Kasumi-1 (cell line): ENCODE measurements at places on chromosomes 3 and 15.

DNA sequence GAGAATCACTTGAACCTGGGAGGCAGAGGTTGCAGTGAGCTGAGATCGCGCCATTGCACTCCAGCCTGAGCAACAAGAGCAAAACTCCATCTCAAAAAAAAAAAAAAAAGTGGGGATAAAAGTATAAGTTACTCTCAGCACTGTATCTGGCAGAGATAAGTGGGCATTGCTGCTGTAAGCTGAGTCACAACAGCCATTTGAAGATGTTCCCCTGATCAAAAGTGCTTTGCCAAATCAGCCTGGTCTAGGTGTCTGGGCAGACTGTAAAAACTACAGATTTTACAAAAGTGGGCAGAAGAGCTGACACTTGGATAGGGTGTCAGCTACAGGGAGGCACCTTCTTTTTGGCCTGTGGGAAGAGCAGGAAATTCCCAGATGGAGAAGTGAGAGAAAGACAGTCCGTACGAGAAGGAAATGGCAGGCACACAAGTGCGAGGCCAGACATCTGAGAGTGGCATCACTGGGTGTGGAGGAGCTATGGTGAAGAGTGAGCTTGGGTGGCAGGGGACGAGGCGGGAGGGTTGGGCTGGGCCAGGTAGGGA lies 78.5 kb downstream of the TRAK1 start:
- DNase-seq = no peak

GRCh38 chr3:50559702-50560101 lies 7.8 kb downstream of the C3orf18 start:
- no peak for DNase-seq

GRCh38 chr15:98548139-98548971 lies 100.0 kb upstream of the IGF1R start:
- peak; percentile 27 for DNase-seq

DNA sequence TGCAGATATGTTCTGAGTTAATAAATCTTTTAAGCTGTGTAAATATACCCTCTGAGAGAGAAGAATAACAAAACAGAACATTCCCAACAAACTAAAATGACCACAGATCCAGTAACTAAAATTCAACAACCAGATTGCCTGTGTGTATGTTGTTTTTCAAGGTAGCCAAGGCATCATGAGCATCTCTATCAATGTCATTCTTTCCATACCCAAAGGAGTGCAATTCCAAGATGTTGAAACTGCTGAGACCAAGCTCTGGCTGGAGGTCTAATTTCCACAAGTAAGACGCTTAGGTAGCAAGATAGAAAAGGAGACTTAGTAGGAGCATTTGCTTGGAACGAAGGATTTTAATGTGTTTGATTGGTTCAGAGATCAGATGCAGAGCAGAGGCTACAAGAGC lies 276.3 kb downstream of the RBMS3 start:
- DNase-seq = no peak

DNA sequence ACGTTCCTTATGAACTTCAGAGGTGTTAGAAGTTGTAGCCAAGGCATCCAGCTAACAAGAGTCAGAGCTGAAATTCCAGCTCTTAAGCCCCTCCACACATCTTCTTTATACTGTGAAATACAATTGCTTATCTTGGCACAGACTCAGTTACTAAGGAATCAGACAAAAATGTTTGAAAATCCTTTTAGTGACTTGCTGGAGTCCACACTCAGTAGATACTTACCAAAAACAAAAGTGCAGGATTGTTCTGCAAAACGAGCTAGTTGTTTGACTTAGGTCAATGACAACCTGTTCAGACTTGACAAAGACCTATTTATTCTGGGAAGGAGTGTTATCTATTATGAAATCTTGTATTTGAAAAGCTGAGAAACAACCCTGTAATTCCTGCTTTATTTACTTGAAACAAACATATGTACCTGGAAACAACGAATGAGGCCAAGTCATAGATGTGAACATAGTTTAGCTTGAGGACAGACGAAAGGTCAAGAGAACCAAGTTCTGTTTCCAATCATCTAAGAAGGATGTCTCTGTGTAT lies 38.5 kb downstream of the B3GNT5 start:
- DNase-seq = no peak

DNA sequence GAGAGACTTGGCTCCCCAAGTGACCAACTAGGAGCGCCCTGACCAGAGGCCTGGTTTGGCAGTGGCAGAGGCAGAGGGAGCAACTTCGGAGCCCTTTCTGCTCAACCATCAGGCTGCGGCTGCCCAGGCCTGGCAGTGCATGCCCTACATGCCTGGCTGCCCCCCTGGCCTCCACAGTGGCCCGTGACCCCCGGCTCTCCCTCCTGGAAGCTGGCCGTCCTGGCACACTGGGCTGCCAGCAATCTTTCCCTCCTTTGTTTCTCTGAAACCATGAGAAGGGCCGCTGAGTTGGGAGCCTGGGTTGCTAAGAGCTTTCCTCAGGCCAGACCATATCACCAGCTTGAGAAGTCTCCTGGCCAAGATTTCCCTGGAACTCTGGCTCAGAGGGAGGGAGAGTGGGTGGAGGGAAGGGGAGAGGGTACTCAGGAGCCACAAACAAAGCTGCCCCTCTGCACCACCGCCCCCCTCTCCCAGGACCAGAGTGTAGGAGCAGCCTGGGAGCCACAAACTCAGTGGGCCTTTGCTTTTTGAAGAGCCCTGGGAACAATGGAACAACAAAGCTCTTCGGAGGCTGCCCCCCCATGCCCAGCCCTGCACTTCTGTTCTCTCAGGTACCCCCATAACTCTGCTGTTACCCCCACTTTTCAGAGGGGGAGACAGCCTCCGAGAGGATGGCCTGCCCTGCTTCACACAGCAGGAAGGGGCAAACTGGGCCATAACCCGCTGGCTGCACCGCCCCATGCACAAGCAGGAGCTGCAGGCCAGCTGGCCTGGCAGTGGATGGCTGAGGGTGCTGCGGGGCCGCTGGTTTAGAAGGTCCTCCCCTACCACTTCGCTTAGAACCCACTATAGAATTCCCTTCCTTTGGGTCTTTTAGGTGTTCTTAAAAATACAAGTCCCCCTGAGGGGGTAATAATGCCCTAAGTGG lies 11.3 kb downstream of the CORO2B start:
- DNase-seq = no peak

DNA sequence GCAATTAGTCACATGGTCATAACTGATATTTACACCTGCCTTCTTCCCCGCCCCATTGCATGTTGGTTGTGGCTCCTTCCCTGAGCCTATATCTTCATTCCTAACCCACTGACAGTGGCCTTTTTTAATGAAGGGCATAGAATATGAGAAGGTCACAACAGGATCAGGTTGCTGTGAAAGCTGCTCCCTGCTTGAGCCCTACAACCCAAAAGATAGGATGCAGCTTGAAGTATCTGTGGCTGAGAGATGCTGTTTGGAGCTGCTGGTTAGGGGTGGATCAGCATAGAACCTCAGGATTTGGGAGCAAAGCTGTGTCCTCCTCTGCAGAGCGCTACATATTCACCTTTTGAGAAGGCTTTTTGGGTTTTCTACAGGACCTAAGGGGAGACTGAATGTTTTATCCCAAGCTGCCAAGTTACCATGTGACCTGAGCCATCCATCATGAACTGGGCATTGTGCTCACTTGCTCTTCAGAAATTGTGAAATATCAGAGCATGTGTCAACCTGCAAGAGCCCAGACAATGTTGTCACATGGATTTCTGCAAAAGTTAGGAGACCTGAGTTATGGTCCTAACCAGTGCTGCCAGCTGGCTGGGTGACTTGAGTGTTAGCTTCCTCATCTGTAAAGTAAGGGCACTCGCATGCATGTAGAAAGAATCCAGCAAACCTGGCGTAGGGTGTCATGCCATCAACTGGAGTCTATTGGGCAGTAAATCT lies 49.8 kb upstream of the ARL8B start:
- no peak for DNase-seq

GRCh38 chr3:29083676-29084075 lies 197.2 kb upstream of the RBMS3 start:
- no peak for DNase-seq

GRCh38 chr15:51796847-51797401 lies 32.5 kb upstream of the TMOD3 start:
- DNase-seq = no peak

GRCh38 chr3:190534986-190535385 lies 21.1 kb downstream of the IL1RAP start:
- DNase-seq = no peak

- no peak for DNase-seq
Observed at GRCh38 chr3:191340966-191341365, 10.6 kb upstream of the UTS2B start.

DNA sequence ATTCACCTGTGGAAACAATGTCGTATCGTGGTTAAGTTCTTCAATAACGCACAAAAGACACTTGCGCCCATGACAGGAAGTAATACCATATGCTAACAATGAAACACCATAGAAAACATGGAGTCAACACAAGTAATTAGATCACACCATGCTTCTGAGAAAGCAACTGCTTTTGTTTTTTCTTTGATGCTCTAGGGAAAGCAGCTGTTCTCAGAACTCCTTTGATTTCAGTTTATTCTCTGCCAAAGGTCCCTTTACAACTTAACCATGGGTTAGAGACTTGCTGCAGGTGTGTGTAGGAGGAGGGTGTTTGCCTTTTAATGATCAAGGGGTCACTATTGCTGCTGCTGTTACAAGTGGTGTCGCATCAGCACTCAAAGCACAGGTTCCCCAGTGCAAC lies 324.0 kb upstream of the SLCO3A1 start:
- DNase-seq = no peak

DNA sequence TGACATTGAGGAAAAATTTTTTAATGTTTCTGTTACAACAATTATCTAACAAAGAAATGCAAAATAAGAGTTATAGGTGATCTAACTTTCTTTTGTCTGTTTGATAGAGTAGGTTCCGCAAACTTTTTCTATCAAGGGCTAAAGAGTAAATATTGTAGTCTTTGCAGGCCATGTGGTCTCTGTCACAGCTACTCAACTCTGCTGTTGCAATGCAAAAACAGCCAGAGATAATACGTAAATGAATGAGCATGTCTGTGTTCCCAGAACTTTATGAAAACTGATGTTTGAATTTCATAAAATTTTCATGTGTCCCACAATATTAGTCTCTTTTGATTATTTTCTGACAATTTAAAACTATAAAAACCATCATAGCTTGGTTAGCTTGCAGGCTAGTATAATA lies 73.3 kb downstream of the SLC24A1 start:
- no peak for DNase-seq

DNA sequence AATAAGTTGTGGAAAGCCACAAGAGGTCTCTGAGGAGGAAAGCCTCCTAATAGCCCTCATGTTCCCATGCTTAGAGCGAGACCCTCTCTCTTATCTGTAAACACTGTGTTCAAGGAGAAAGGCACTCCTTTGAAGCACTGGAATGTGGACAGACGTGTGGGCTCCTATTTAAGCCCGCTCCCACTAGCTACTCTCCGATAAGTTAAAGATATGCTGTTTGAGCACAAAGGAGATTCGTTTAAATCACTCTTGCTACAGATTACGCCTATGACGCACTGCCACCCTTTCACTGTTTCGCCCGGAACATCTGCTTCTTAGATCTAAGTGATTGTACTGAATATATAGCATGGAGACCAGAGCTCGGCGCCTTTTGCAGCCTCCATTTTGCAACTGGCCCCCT lies 57.8 kb upstream of the FAM3D start:
- DNase-seq = no peak

- no peak for DNase-seq
Observed at GRCh38 chr15:43518197-43518761, 871 bp downstream of the MAP1A start.

DNA sequence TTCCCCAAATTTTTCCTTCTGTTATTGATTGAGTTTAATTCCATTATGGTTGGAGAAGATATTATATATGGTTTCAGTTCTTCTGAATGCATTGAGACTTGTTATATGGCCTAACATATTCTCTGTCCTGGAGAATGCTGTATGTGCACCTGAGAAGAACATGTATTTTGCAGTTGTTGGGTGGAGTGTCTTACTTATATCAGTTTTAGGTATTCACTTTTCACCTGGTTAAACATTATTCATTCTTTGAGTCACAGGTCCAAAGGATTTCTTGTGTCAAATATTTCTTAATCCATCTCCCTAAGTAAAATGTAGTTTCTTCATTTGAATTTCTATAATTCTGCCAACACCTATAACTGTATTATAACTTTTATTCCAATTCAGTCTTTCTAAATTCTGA lies 17.8 kb downstream of the ACKR2 start:
- DNase-seq = no peak

DNA sequence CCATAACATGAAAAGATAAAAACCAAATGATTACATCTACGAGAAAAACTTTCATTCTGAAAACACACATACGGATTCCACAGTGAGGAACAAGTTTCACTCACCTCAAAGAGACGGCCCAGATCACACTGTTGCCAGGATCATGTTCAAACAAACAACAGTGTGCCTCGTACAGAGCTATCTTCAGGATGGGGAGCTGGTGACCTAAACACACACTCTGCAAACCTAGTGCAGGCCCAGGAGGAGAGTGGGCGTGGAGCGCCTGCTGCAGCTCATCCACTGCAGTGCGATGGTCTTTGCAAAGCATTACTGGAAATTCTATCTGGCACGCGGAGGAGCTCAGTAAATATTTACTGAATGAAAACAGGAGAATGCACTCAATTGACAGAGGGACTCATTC lies 38.5 kb downstream of the TAMM41 start:
- no peak for DNase-seq

GRCh38 chr15:25504307-25504706 lies 65.5 kb upstream of the UBE3A start:
- no peak for DNase-seq

GRCh38 chr3:185937689-185938374 lies at the start of gene TRA2B:
Gene TRA2B, minus strand, starts transcription at chr3:185938014. Its CDS starts 154 bp downstream, at chr3:185937860.
- DNase-seq = peak; percentile 98

DNA sequence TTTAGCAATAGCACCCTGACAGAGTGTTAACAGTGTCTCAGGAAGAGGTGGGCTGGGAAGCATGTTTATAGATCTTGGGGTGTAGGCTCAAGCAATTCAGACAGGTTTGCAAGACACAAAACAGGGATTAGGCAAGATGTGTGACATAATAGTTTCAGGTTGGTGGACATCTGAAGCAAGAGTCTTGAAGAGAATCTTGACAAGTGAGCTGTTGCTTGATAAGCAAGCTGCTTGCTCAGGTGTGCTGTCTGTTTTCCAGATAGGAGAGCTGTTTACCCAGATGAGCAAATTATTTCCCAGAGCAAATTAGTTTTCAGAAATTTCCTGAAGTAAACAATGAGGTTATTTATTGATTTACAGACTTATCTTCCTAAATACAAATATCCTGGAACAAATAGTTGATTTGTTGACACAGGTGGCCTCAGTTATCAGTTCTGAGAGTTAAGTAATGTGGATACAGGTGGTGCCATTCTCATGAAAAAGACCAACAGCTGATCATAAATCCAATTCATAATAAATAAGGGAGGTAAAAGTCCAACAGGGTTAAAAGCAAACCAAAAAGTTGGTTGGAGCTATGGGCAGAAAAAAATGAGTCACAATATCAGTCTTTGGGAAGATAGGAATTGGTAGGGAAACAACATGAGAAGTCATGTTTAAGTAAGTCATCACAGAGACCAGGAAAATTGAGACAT lies 437.3 kb downstream of the TBL1XR1 start:
- no peak for DNase-seq

DNA sequence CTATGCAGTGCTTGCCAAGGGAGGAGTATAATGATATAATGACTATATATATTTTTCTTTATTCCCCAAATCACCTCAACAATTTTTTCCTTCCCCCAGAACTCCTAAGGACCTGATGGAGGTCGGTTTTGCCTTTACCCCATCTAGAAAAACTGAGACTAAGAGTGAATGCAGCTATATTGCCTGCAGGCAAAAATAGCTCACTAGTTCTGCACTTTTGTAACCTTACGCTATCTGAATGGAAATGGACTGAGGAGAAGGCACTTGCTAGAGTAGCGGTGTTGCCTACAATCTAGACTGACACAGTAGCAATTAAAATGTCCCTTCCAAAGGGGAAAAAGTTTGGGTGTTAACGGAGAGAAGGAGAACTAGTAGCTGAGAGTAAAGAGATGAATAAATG lies 379.5 kb upstream of the SEMA6D start:
- DNase-seq = no peak
